ENCODE measurements at places on chromosomes 1 and 21. TPM values are rescaled to one million over a fixed set of nuclear protein-coding genes. Genes with fewer than 3 reads are reported as not detected.
A peak's percentile ranks its signal among the peaks of the same experiment; 100 is the strongest.

DNA sequence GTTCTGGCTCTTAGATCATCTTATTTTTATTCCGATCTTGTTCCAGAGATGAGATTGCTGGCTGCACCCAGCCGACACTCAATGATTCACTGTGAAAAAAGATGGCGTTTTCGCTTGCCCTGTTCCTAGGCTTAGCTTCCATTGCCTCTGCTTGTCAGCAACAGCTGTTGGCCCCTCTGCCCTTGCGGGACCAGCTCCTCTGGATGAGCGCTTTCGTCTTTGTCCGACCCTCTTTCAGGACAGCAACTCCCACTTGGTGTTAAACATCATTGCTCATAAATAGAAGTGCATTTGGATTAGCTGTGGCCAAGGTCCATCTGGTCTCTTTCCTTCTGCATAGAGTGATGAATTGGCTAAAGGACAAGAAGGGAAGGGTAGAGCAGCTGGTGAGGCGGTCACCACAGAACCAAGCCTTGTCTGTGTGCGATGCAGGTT lies 43.5 kb upstream of the SCCPDH start:
- H3K4me1 ChIP-seq, result no peaks in the 10 kb centered on the region
- no peaks in the 10 kb centered on the region for H3K27me3 ChIP-seq
- DNase-seq, result no peak
- no peaks in the 10 kb centered on the region for H3K36me3 ChIP-seq

DNA sequence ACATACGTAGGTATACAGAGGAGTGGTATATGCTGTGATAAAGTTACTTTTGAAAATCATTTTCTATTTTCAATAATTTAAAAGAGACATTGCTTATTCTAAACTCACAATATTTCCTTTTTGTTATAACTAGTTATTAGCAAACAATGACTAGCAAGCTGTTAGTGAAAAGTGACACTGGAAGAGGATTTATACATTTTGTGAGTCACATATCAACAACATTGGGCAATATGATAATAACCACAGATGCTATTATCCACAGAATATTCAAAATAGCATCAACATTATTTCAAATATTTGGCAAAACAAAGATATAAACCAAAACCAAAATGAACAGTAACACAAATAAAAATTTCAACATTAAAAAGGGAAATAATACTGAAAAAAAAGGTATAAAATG lies 104.0 kb upstream of the HP1BP3 start:
- no peaks in the 10 kb centered on the region for H3K27me3 ChIP-seq
- no peak overlapping the region for H3K4me3 ChIP-seq
- no peak for DNase-seq
- no peaks in the 10 kb centered on the region for H3K4me1 ChIP-seq
- H3K36me3 ChIP-seq, result peaks cover 9% of the 10 kb centered on the region

- H3K4me1 ChIP-seq, result no peaks in the 10 kb centered on the region
- no peaks in the 10 kb centered on the region for H3K36me3 ChIP-seq
- no peak for DNase-seq
- H3K27me3 ChIP-seq, result no peaks in the 10 kb centered on the region
- no peak overlapping the region for H3K27ac ChIP-seq
- H3K4me3 ChIP-seq, result no peak overlapping the region
Observed at GRCh38 chr21:16476056-16476825, 746.5 kb downstream of the USP25 start.

DNA sequence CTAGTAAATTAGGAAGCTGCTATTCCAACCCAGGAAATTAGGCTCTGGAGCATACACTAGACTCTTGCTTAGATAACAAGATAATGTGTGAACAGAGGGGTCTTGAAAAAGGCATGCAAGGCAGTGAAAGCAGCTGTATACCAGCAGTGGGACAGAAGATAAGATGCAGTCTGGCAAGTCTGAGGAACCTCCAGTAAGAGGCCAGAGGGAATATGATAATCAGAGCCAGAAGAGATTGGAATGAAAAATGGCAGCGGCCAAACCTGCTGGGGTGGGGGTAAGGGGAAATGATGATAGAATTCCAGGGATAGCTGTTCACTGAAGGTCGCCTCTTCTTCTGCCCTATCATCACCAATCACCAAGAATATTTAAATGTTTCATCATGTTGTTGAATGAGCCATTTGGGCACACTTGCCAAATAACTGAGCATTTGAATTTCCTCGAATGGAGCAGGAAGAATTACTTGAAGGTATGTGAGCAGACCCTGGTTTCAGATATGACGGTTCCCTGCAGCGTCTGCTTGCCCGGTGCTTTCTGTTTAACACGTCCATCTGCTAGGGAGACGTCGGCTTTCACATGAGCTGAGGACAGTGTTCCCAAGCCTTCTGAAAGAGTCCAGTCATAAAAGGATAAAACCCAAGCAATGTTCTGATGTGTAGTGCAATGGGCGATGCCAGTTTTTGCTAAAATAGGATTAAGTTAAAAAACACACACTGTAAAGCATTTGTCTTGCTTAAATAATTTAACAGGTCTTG lies 173.3 kb downstream of the RWDD3 start:
- H3K36me3 ChIP-seq, result no peaks in the 10 kb centered on the region
- H3K27me3 ChIP-seq, result no peaks in the 10 kb centered on the region
- H3K4me1 ChIP-seq, result no peaks in the 10 kb centered on the region
- DNase-seq, result no peak
- no peak overlapping the region for H3K4me3 ChIP-seq
- H3K27ac ChIP-seq, result no peak overlapping the region

DNA sequence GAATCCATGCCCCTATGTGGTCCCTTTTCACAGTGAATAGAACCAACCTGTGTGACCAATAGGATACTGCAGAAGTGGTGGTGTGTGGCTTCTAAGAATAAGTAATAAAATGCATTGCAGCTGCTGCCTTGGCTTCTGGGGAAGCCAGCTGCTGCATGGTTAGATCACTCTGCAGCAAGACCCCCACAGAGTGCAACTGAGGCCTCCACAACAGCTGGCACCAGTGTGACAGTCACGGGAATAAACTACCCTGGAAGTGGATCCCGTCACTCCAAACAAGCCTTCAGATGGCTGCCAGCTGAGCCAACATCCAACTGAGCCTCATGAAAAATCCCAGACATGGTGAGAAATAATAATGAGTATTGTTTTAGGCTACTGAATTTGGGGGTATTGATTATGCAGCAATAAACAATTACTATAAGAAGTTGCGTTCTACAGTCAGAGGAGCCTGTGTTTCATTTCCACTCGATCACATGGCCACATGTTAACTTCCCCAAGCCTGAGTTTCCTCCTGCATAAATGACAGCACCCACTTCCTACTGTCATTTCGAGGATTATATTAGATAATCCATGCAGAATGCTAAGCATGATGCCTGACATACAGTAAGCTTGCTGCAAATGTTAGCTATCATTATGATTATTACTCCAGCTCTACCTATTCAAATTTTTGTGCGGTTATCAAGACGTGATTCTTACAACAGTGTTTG lies 20.8 kb upstream of the COG2 start:
- H3K4me3 ChIP-seq, result no peak overlapping the region
- H3K36me3 ChIP-seq, result no peaks in the 10 kb centered on the region
- DNase-seq, result no peak
- no peak overlapping the region for H3K27ac ChIP-seq
- no peaks in the 10 kb centered on the region for H3K4me1 ChIP-seq

DNA sequence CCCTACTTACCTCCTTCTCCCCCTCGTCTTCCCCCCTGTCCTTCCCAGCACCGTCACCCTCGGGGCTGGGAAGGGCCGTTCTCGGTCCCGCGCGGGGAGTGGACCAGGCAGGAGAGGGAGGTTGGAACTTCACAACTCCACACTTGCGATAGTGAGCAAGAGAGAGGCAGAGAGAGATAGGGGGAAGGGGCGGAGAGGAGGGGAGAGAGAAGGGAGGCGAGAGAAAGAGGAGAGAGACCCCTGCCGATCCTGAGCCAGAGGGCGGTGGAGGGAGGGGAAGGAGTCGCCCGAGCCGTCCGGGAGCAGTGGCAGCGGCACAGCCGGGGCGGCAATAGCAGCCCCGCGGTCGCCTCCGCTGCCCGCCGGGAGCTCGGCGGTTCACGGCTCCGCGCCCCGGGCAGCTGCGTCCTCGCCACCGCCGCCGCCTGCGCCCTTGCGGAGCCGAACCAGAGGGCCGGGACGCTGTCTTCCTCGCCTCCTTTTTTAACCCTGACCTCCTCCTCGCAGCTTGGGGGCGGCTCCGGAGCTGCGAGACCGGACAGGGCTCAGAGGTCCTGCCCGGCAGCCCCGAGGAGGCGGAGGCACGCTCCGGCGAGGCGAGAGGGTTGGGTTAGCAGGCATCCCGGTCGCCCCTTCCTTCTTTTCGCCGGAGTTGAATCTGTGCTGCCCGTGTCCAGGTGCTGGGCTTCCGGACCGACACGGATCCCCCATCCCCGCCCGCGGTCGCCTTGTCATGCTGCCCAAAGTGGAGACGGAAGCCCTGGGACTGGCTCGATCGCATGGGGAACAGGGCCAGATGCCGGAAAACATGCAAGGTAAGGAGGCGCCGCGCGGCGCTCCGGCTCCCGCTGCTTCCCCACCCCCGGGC lies 11.7 kb downstream of the NR5A2 start:
- H3K4me1 ChIP-seq, result peaks cover 14% of the 10 kb centered on the region
- DNase-seq, result peak; percentile 72
- H3K27me3 ChIP-seq, result peaks cover 43% of the 10 kb centered on the region
- H3K36me3 ChIP-seq, result peaks cover 3% of the 10 kb centered on the region
- no peak overlapping the region for H3K27ac ChIP-seq

- H3K36me3 ChIP-seq, result peaks cover 7% of the 10 kb centered on the region
- H3K4me1 ChIP-seq, result no peaks in the 10 kb centered on the region
- H3K27ac ChIP-seq, result no peak overlapping the region
- H3K27me3 ChIP-seq, result no peaks in the 10 kb centered on the region
- H3K4me3 ChIP-seq, result no peak overlapping the region
Observed at GRCh38 chr1:87104945-87105344, 190.5 kb downstream of the HS2ST1 start.

GRCh38 chr1:6343506-6344405 lies 49.8 kb downstream of the ACOT7 start:
- H3K27ac ChIP-seq, result no peak overlapping the region
- peaks cover 3% of the 10 kb centered on the region for H3K36me3 ChIP-seq
- peaks cover 11% of the 10 kb centered on the region for H3K4me1 ChIP-seq
- peak; percentile 92 for DNase-seq

GRCh38 chr1:94036730-94037129 lies 84.2 kb downstream of the ABCA4 start:
- H3K36me3 ChIP-seq, result no peaks in the 10 kb centered on the region
- peaks cover 12% of the 10 kb centered on the region for H3K4me1 ChIP-seq
- H3K27me3 ChIP-seq, result peaks cover 32% of the 10 kb centered on the region
- no peak for DNase-seq
- H3K4me3 ChIP-seq, result no peak overlapping the region
- H3K27ac ChIP-seq, result no peak overlapping the region

GRCh38 chr1:113904293-113904673 lies 316 bp downstream of the AP4B1 start:
- H3K27me3 ChIP-seq, result no peaks in the 10 kb centered on the region
- H3K27ac ChIP-seq, result peak overlapping the region; percentile 98
- DNase-seq, result no peak
- peaks cover 54% of the 10 kb centered on the region for H3K4me1 ChIP-seq
- H3K4me3 ChIP-seq, result peak overlapping the region; percentile 99
- H3K36me3 ChIP-seq, result peaks cover 43% of the 10 kb centered on the region

DNA sequence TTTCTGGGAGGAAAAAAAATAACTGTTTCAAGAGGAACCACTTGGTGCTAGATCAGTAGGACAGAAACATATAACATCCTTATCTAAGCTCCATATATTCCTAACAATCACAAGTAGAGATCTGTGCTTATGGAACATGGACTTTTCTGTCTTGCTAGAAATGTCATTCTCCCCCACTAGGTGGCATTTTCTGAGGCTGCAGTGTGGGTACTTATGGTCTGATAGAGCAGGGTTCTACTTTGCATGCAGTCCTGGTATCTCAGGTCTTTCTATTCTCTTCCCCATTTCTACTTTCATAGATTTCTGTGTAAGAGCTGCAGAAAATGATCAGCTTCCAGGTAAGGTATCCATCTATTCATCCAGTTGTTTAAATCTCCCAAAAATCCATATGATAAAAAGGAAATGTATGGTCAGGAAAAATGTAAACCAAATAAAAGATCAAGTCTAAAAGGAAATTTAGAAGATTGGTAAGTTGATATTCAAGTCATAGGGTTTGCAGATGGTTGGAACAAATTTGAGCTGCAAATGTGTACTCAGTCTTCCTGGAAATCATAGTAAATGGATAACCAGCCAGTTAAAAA lies 1.5 kb downstream of the ZNF684 start:
- peak; percentile 79 for DNase-seq
- H3K27ac ChIP-seq, result no peak overlapping the region
- peaks cover 22% of the 10 kb centered on the region for H3K4me1 ChIP-seq
- peaks cover 6% of the 10 kb centered on the region for H3K27me3 ChIP-seq

GRCh38 chr1:72724951-72725861 lies 442.9 kb upstream of the NEGR1 start:
- no peaks in the 10 kb centered on the region for H3K27me3 ChIP-seq
- no peak overlapping the region for H3K27ac ChIP-seq
- no peak overlapping the region for H3K4me3 ChIP-seq

DNA sequence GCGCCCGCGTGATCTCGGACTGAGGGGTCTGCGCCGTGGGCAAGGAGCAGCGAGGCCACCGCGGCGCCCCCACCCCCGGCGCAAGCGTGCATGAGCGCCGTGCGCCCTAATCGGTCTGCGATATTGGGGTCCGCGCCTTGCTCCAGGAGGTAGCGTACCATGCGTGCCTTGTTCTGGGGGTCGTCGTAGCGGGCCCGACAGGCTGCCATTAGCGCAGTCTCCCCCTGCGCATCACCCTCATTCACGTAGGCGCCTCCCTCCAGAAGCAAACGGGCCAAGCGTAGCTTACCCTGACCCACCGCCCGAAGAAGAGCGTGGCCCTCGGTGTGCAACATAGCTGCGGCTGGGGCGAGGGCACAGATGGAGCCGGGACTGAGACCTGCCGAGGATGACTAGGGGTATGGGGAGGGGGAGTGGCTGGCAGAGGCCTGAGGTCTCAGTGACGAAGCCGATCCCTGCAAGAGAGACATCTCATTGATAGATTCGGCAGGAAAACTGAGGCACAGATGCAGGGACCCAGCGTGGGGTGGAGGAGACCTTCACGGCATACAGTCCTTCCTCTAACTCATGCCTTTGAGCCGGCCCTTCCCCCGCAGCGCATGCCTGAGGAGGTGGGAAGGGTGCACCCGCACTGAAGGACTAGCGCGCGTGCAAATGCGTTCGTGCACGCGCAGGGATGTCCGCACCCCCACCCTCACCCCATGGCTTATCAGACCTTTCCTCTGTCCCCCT lies 2.8 kb downstream of the ANKRD34A start:
- peak; percentile 84 for DNase-seq
- peak overlapping the region; percentile 74 for H3K27ac ChIP-seq
- peaks cover 53% of the 10 kb centered on the region for H3K4me1 ChIP-seq
- peak overlapping the region; percentile 98 for H3K4me3 ChIP-seq
- peaks cover 2% of the 10 kb centered on the region for H3K36me3 ChIP-seq
- no peaks in the 10 kb centered on the region for H3K27me3 ChIP-seq

Gene C1orf87
- not detected for total RNA-seq

Gene F13B
- total RNA-seq, result not detected

Gene LEFTY2
- total RNA-seq, result not detected

Gene IFI6
- total RNA-seq, result 55.5 TPM

Gene ANGPTL1
- not detected for total RNA-seq

Gene HSD3B2
- total RNA-seq, result not detected

Gene SLFNL1
- total RNA-seq, result 0.14 TPM

Gene CD1D
- total RNA-seq, result not detected
